HFF-Myc (cell line): ENCODE measurements at places on chromosomes 12 and 14.

GRCh38 chr12:108021141-108021540, 107.9 kb upstream of the WSCD2 start:
- DNase-seq, result no peak

- DNase-seq, result no peak
Measured at GRCh38 chr12:116299665-116300328, 22.3 kb upstream of the MED13L start.

DNA sequence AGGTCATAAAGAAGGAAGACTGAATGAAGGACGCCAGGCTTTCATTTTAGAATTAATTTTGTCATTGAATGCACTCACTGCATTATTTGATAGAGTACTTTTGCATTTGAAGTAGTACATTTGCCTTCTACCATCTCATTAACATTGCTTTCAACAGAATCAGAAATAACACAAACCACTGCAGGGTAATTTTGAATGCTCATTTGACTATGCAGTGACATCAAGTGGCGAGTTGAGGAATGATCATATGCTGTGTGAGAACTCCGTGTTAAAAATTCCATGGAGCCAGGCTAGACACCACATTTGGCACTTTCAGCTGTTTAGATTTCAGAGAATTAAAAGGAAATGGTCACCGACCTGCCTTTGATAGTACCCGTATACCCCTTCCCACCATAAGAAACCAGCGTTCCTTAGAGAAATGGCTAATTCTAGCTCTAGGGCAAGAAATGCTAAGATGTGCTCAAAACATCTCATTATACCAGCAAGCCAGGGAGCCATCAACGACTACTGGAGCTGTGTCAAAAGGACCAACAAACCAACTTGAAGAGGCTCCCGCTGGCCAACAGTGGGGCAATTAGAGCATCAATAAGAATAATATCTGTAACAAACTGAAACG, 16.5 kb downstream of the HEBP1 start:
- peak; percentile 44 for DNase-seq

DNA sequence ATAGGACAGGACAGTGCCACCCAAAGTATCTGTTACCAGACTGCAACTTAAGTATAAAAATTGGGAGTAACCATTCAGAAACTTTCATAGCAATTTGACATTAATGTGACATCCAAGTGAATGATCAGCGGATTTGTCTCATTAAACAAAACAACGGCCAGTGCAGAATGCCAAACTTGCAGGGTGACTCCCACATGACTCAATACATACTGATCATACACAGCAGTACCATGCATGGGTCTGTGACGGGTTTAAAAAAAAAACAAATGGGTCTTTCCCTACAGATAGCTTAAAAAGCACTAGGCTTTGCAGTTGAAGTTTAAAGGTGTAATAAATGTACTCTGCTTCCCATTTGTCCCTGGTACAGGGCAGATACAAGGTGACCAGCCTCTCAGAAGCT, 116.6 kb downstream of the SLC35F4 start:
- DNase-seq, result no peak

DNA sequence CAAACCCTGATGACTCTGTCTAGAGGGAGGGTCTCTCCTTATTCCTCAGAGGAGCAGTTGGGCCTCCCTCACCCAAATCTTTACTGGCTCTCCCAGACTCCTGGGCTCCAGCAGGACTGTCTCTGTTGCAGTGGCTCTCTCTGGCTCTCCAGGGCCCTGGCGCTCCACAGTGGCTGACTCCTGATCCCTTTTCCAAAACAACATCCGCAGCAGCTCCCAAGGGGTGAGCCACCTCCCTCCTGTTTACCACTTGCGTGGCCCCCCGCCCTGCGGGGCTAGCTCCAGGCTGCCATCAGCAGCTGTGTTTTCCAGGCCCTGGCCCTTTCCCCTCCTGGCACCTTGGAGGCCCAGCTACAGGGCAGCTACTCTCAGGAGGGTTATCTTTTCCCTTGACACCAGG, 123.5 kb downstream of the CALM1 start:
- no peak for DNase-seq

GRCh38 chr14:65770681-65771080, 358.2 kb downstream of the FUT8 start:
- DNase-seq, result no peak

- DNase-seq, result no peak
Measured at GRCh38 chr14:36656687-36657398, 4.8 kb upstream of the PAX9 start.

GRCh38 chr12:55675666-55676065, 32.0 kb downstream of the ITGA7 start:
- DNase-seq, result no peak
